ENCODE measurements at places on chromosomes 4 and X.
A peak's percentile ranks its signal among the peaks of the same experiment; 100 is the strongest.

- no peak for DNase-seq
Measured at GRCh38 chrX:69130439-69130838, 34.8 kb downstream of the PJA1 start.

DNA sequence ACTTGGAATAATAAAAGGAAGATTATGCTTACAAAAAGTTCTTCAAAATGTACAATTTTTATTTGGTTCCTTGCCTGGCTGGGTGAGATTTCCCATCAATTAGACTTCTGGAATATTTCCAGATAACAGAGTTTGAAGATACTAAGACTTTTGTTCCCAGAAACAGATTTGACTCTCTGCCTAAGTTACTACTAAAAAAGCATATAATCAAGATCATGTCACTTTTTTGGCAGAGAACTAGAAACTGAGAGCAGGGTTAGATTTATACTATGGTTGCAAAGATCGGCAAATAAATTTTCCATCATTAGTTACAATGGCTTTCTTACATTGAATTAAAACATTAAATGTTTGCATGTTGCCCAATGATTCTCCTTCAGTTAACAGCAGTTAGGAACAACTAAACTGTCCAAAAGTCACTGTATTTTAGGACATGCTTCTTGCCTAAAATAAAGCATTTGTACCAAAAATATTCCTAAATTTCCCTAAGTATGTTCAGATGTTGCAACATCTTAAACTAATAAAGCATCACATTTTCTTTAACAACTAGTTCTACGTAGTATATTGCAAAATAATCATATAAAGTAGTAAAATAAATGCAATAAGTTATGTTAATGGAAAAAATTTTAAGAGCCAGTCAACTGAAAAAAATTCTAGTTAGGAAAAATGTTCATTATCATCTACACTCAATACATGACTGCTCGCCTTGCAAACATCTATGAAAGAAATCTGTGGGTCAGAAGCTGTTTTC, 73.0 kb downstream of the SEC24D start:
- DNase-seq: no peak

DNA sequence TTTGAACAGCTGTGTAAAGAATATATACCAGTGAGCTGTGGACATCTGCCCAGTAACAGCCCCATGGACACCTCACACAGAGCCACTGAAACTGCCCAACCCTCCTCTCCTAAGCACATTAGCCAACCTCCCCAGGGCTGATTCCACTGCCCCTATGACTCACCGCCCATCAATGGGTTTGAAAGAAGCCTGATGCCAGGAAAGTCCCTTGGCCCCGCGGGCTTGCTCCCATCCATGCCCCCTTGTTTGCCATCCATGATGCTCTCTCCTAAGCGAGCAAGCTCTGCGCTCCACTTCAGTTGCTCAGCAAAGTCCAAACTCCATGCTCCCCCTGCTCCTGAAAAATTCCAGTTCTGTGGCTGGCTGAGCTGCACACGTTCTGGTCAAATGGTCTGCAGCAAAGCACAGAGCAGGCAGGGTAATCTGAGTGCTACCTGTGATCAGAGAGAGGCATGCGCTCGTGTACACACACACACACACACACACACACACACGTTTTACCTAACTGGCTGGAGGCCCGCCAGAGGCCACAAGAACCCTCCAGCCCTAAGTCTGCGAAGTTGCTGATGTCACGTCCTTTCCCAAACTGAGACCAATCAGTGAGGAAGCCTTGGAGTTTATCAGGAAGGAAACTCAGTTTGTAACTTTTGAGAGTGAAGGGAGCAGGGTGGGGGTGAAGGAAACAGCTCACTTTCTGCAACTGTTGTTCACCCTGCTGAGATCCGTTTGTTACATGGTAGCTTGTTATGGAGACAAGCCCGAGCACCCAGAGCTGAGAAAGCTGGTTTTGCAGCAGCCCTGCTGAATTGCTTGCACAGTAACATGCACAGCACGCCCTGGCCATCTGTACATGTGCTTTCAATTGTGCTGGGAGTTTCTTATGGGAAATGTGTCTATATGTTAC, at the start of gene ASB9:
Gene ASB9, minus strand, starts transcription at position 466 of the 904 bp plus-strand sequence. Its CDS starts 209 bp downstream, at position 257.
- DNase-seq: no peak

DNA sequence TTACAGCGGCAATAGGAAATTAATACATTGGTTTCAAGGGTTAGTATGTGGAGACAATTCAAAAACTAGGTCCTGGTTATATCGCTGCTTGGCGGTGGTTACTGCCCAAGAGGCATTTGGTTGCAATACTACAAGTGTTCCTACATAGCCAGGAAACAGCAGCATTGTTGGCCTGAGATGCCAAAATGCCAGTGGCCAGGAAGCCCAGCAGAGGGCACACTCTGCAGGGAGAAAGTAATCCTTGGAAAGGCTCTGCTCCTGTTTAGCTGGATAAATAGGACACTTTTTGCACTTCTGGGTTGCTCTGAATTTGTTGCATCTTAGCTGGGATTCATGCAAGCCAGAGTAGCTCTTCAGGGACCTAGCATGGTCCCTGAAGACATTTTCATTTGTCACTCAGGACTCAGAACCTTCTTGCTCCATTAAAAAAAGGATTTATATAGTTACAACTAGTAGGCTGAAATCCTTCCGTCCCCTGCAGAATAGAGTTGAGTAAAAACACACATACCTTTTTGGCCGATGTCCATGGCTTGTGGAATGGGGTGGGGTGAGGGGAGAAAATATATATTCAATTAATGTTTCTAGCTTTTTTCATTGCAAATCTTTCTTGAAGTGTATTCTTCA, 8.1 kb upstream of the GPR119 start:
- DNase-seq: peak; percentile 36

DNA sequence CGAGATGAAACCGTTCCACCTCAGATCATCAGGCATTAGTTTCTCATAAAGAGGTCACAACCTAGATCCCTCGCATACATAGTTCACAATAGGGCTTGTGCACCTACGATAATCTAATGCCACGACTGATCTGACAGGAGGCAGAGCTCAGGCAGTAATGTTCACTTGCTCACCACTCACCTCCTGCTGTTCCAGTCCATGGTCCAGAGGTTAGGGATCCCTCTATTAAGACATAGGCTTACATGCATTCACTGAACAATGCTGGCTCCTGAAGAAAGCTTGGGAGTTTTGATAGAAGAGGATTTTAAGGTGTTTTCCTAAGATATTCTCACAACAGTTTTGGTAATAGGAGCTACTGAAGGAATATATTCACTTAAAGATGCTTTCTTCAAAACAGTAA, 236.1 kb upstream of the FTHL17 start:
- no peak for DNase-seq

DNA sequence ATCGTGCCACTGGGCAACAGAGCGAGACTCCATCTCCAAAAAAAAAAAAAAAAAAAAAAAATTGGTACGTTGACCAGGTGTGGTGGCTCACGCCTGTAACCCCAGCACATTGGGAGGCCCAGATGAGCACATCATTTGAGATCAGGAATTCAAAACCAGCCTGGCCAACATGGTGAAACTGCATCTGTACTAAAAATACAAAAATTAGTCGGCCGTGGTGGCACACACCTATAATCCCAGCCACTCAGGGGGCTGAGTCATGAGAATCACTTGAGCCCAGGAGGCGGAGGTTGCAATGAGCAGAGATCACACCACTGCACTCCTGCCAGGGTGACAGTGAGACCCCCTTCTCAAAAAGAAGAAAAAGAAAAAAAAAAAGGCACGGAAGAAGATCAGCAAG, 24.5 kb downstream of the RBMX start:
- no peak for DNase-seq

DNA sequence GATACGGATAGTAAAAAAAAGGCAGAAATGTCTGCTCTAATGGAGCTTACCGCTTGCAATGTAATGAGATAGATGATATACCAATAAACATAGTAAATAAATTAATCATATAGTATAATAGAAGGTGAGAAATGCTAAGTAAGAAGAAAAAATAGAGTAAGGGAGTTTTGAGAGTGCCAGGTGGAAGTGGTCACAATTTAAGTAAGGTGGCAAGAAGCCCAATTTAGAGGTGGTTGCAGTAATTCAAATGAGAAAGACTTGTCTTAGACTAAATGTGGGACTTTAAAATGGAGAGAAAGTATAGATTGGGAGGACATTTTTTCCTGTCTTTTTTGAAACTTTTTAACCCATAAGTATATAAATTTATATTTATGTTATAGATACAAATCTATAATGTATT, 26.0 kb downstream of the TBC1D19 start:
- no peak for DNase-seq

GRCh38 chr4:153634738-153635353, 49.2 kb upstream of the TLR2 start:
- DNase-seq: peak; percentile 3

DNA sequence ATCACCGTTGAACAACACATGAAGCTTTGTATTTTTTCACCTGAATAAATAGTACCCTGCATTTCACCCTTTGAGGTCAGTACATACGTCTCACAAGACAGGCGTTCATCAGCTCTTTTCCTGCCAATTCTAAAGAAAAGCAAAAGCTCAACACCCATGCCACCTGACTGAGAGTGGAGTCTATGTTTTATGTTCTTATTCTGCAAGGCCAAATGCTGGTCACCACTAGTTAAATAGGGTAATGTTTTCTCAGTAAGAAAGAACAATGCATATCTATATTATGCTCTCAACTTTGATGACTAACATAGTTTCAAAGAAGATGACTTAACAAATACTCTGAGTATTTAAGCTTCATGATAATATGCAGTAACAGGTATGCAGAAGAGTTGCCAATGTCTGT, 336.3 kb upstream of the BMP3 start:
- no peak for DNase-seq

GRCh38 chr4:74613266-74613665, 168.3 kb downstream of the AREG start:
- DNase-seq: no peak
